ENCODE measurements at places on chromosomes 7 and 10.

DNA sequence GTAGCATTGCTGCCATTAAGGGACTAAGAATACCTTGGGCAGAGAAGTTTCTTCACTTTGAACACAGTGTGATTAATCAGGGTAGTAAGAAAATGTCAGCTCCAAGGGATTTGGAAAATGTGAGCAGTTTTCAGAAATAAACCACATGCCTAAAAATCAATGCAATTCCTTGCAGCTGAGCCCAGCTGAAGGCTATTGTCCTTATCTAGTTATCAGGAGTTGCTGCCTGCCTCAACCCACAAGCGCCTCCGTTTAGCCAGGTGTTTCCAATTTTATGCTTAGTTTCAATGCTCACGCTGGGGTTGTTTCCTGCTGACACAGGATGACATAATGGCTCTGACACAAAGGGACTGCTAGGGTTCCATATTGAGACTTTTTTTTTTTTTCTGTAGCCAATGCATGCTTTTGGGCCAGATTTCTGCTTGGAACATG, 132.3 kb upstream of the ANK3 start:
- DNase-seq, result peak; percentile 36

DNA sequence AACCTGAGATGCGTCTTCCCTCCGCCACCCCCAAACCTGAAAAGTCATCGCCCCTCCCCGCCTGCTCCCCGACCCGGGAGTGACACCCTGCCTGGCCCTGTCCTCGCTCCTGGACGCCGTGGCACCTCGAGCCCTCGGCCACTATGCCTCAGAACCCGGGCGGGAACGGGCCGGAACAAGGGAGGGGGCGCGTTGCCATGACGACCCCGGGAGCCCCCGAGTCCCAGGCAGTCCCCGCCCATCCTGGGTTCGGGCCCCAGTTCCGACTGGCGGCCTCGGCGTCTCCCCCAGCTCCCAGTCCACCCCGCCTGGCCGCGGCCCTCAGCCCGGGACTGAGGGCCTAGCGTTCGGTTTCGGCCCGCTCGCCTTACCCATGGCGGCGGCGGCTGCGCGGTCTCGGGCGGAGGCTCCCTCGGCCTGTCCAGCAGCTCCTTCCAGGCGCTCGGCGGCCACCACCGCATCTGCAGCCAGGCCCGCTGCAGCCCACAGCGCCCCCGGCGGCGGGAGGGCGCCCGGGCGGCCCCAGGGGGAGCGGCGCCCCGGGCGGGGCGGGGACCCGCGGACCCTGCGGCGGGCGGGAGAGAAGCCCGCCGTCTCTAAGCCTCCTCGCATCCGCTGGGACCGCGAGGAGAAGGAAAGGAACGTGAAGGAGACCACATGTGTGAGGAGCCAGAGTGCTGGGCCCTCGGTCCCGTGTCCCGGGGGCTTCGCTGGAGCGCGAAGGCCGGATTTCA, at the start of gene RUFY2:
Gene RUFY2 (minus strand): TSS at position 463 of the 734 bp plus-strand sequence. CDS start 88 bp downstream, at position 375.
- peak; percentile 63 for DNase-seq

GRCh38 chr10:33460505-33461294, 126.2 kb upstream of the NRP1 start:
- no peak for DNase-seq

DNA sequence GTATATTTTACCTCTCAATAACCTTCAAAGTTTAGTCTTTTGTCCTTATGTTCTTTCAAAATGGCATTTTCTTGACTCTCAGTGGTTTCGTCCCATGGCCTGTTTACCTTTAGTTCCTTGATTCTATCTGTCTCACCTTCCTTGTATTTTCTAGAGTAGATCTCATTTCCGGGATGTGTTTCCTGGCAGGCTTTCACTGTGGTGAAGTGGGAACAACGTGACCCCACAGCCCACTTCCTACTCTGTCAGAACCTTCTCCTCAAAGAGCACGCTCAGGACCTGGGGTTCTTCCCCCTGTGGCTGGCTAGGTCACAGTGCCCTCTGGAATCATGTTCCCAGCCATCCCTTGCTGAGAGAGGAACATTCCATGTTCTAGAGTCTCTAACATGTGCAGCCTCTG, 129.9 kb upstream of the ZNF32 start:
- no peak for DNase-seq

GRCh38 chr7:156722043-156722826, 81.7 kb downstream of the RNF32 start:
- no peak for DNase-seq

GRCh38 chr7:117750612-117751563, 122.4 kb downstream of the CTTNBP2 start:
- DNase-seq, result peak; percentile 41

- no peak for DNase-seq
Observed at GRCh38 chr7:28095231-28095630, 85.4 kb downstream of the JAZF1 start.

GRCh38 chr10:10132009-10132408, 885.7 kb upstream of the CELF2 start:
- DNase-seq, result no peak

DNA sequence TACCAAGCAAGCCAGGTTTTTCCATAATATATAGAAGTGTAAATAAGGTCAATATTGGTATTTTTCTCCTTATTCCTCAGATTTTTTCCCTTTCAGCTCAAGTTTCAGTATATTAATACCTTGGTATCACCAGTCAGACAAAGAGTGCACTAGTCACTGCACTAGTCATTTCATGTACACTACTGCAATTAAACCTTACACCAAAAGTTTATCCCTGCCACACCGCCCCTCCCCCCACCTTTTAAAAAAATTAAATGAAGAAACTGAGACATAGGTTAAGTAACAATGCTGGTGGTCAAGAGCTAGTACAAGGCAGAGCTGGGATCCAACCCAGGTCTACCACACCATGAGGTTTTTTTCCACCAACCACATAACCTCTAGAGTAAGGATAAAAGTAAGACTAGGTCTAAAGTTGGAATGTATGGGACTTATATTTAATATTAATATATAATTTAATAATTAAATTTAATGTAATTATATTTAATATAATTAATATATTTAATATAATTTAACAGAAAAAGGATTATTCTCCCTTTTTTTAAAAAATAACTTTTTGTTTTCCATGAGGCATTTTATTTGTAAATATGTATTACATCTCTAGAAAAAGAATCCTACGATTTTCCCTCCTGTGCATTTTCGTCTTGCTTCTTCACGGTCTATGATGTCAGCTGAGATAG, 68.5 kb downstream of the NT5C2 start:
- no peak for DNase-seq

DNA sequence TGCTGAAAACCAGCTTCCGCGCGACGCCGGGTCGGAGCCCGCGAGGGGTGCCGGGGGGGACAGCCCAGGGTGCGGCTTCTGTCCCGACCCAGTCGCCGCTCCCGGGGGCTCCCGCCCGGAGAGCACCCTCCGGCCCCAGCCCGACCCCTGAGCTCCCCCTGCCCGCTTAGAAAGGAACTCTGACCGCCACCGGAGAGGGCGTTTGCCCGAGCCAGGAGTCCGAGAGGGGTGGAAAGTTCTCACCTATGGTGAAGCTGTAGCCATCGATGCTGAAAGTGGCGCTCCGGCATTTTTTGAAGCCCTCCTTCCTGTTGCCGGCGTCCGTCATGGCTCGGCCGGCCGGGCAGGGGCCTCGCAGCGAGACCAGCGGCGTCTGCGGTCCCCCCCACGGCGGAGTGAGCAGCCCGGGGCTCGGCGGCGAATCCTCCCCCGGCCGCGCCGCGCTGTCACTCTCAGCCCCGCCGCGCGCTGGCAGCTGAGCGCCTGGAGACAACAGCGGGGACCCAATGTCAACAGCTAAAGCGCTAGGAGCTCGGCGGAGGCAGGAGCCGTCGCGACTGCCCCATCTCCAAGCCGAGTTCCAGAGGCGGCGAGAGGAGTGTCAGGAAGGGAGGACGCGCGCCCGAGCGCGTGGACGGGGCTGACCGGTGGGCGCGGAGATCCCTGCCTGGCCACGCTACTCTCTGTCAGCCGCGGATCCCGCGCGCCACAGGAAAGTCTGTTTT, 191.6 kb downstream of the LSM5 start:
- peak; percentile 47 for DNase-seq

DNA sequence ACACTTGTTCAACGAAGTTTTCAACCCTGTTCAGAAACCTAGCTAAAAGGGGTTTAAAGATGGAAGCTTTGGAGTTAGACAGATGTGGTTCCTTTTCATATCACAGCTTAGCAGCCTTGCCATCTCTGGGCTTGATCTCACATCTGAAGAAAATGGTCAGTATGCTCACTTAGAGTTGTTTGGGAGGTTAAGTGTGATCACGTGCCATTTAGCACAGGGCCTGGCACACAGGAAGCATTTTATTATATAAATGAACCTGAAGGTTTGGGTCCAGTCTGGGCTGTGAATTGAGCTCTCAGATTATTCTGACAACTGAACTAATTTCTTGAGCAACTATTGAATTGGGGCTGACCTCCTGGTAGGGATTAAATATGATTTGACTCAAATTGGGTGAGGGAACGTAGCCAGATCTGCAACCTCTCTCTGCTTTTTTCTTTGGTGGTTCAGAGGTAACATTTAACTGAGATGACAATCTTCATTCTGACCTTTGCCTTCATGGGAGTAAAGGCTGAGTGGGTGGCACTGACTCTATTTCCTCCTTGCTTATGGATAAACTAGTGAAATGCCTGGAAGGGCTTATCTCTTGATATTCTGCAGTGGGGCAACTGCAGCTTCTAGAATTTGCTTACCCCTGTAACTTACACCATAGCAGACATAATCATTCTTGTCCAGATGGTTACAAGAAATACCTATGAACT, 10.2 kb upstream of the HKDC1 start:
- no peak for DNase-seq

GRCh38 chr10:102964713-102965112, 46.6 kb downstream of the CNNM2 start:
- DNase-seq, result no peak

- DNase-seq, result no peak
Observed at GRCh38 chr10:3761021-3761686, 23.9 kb downstream of the KLF6 start.

DNA sequence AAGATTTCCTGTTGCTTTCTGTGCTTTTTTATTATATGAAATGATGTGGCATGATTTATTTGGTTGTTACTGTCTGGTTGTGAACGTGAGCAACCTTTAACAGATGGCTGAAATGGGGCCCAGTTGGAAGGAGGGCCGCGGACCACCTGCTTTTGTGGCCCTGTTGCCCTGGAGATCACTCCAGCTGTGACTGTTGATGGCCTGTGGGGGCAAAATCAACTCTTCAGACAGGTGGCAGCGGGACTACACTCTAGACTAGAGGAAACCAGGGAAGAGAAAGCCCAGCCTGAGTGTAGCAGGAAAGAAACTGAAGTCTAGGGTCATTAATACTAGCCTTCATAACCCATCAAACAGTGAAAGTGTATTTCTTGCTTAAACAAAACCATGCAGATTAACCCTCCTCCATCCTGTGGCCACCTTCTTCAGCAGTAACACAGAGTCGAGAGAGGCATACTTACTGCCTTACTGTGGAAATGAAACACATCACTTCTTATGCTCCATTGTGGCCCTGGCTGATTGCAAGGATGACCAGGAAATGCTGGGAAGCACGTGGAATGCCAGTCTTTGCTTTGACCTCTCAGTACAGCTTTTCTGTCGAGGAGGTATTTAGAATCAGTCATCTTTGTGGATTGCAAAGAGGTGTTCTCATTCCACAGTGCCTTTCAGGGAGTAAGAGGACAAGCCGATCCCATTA, 80.5 kb downstream of the CCNY start:
- DNase-seq, result peak; percentile 42

DNA sequence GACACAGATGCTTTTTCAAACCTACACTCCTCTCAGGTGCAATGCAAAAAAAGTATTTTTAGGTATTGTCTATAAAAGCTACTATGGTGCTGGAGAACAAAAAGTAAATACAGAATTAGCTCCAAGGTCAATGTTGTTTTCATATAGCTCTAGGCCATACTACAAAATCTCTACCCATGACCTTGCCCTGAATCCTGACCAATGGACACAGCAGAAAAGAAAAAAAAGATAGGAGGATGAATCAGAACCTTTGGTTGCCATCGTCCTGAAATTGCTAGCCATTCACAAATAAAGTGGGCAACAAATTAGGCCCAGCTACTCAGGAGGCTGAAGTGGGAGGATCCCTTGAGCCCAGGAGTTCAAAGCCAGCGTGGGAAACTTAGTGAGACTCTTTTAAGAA, 35.2 kb upstream of the RELN start:
- DNase-seq, result no peak

DNA sequence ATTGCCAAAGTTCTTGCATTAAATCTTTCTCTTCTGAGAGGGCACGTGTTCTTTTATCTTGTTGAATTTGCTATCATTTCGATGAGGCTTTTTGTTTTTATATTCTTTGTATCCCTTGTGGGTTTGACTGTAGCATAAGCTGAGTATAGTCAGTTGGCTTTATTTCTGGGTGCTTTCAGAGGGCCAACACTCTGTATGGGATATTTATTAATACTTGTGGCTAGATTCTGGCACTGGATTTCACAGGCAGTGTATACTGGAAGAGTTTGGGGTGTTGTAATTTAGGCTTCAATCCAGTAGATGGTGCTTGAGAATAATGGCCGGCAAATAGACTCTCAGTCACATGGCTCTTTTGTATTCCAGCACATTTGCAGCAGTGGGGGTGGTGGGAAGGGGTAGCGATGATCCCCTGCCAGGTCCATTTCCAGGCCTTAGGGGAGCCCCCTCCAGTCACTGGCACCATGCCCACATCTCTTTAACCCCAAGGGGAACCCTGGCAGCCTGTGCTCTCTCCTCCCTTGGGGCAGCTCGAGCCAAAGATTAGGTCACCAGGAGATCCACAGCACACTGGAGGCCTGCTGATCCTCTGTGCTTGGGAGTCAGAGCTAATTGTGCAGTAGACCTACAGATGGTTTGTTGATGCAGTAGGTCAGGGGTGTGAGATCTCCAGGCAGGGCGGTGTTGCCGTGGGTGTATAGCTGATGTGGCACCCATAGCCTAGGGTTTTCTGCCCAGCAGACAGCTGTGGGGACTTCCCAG, 81.8 kb downstream of the PTPN20 start:
- DNase-seq, result peak; percentile 24

GRCh38 chr10:120782336-120782735, 68.8 kb upstream of the WDR11 start:
- no peak for DNase-seq

DNA sequence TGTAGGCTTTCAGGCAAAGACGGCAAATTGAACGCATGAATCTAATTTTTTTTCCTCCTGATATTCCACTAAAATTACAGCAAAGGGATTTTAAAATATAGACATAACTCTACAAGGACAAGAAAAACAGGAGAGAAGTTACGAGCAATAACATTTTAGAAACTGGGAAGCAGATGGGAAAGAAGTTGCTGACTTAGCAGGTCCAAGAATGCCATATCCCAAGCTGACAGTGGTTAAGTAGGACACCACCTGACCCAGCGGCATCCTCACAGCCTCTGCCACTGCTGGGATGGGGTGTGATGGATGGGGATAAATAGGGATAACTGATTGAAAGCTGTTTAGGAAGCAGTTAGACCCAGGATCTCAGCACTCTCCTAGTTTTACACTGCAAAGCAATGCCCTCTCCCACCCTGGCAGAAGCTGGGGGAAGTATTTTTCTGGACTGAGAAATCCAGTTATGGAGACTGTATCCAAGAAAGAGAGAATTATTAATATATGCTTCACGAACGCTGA, 99.3 kb upstream of the LEP start:
- DNase-seq, result no peak

GRCh38 chr7:111855842-111856227, 293.5 kb upstream of the IMMP2L start:
- DNase-seq, result no peak
